ENCODE measurements at places on chromosomes 1 and 21. TPM values are rescaled to one million over a fixed set of nuclear protein-coding genes. Genes with fewer than 3 reads are reported as not detected.

Gene KIAA1614
- total RNA-seq = 3.8 TPM

Gene KCNH1
- 1.6 TPM for total RNA-seq

Gene ERG
- not detected for total RNA-seq

Gene MPL
- total RNA-seq = 0.09 TPM

Gene GNAT2
- total RNA-seq = 0.25 TPM

Gene MRTO4
- total RNA-seq = 33.9 TPM

Gene MYOG
- not detected for total RNA-seq

Gene DOCK7
- 92.7 TPM for total RNA-seq

Gene REN
- not detected for total RNA-seq

Gene HCRTR1
- total RNA-seq = 0.06 TPM

Gene PLA2G2F
- not detected for total RNA-seq
